Activated CD8-positive, alpha-beta T cell treated with anti-CD3 and anti-CD28 coated beads, Interleukin-2, amount 10 ng/mL, durations not matched to agents 7 days and 5 days (primary cell): ENCODE measurements at places on chromosomes 6 and 20. TPM values are rescaled to one million over a fixed set of nuclear protein-coding genes. Genes with fewer than 3 reads are reported as not detected.

DNA sequence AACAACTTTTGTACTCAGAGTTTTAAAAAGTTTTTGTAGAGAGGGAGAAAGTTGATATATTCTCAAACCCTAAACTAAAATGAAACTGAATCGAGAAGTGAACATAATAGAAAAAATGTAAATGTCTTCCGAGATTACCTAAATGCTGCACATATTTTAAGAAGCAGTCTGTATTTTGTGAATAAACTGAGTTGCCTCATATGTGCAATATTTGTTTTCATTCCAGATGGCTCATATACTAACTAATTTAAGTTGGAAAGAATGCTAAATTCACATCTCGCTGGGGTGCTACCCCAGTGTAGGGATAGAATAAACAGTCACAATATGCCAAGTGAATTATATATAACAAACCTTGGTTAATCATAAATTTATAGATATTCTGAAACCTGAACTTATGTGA, 285.9 kb upstream of the THEMIS start:
- no peak for DNase-seq

GRCh38 chr6:3804964-3805363, 44.2 kb upstream of the FAM50B start:
- DNase-seq, result no peak

DNA sequence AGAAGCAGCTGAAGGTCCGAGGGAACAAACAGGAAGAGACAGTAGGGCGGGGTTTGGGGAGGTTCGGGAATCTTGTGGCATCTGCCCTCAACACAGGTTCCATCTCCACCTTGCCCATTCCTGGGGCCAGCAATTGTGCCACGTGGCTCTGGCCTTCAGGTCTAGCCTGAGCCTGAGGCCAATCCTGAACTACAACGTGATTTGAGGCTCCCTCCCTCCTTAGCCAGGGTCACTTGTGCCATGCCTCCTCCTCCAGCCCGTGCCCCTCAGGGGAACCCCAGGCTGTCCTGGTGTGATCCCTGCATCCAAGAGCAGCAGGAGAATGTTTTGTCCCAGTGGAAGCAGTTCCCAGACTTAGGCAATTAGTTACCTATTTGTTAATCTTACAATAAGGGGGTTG, 3.0 kb downstream of the CST9 start:
- no peak for DNase-seq

DNA sequence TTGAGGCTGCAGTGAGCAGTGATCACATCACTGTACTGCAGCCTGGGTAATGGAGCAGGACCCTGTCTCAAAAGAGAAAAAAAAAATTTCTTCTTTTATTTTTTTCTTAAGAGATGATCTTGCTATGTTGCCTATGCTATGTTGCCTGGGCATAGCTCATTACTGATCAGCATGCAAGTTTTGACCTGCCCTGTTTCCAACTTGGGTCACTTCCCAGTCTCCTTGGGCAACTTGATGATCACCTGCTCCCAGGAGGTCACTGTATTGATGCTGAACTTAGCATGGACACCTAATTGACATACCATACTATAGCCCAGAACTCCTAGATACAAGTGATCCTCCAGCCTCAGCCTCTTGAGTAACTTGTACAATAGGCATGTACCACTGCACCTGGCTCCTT, 30.7 kb upstream of the NANP start:
- no peak for DNase-seq

The PLCB1 gene
- total RNA-seq, result 0.63 TPM
